ENCODE measurements at places on chromosomes 16 and 17.

DNA sequence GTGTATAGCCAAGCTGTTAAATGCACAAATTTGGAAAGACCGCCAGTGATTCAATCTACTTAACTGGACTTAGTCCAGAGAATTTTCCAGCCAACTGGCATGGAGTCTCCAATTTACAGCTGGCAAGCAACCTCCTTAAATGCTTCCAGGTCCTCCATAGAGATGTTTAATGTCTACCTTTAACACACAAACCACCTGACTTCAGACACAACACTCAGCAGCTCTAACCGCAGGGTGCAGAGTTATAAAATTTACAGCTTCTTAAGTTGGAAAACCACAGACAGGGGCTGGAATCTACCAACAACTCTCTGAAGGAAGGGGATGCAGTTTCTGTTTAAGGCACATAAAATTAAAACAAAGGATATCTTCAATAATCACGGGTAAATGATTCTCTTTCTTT lies 106.9 kb downstream of the SYCE1L start:
- no peak for DNase-seq

- DNase-seq = no peak
Observed at GRCh38 chr16:15782573-15783365, 74.1 kb downstream of the MYH11 start.

DNA sequence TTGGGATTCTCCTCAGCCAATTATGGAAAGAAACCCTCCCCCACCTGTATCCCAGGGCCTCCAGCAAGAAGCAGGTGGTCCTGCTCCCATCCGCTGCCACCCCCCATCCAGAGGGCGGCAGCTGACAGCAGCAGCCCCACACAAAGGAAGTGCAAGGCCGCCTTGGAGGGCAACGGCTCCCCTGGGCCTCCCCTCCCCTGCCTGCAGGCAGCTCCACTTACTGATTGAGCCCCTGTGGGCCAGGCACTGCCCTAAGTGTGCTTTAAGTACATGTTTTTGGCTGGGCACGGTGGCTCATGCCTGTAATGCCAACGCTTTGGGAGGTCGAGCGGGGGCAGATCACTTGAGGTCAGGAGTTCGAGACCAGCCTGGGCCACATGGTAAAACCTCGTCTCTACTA lies 257.6 kb downstream of the PARN start:
- DNase-seq = no peak

- no peak for DNase-seq
Observed at GRCh38 chr17:79832218-79833109, 6.8 kb downstream of the CBX4 start.

- DNase-seq = no peak
Observed at GRCh38 chr16:85555719-85556455, 57.2 kb upstream of the GSE1 start.

GRCh38 chr16:17965133-17965900 lies 371.2 kb downstream of the NPIPA8 start:
- no peak for DNase-seq

GRCh38 chr16:79430191-79430678 lies 170.3 kb downstream of the MAF start:
- DNase-seq = no peak

GRCh38 chr16:23509782-23510163 lies 521 bp downstream of the GGA2 start:
- DNase-seq = no peak

DNA sequence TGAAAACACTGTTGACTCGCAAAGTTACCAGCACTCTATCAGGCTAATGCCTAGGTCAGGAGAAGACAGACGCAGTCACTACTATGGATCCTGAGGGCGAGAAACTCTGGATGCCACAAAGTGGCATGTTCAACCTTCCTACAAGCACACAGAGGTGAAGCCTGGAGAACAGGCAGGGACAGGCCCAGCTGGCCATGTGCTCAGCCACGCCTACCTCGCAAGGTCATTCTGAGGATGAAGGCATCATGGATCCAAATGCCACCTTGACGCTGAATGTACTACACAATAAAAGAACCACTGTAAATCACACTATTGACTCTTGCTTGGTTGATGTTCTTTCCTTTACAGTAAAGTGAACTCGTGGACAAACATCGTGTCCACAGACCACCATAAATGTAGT lies 85.8 kb downstream of the ANKRD11 start:
- no peak for DNase-seq

DNA sequence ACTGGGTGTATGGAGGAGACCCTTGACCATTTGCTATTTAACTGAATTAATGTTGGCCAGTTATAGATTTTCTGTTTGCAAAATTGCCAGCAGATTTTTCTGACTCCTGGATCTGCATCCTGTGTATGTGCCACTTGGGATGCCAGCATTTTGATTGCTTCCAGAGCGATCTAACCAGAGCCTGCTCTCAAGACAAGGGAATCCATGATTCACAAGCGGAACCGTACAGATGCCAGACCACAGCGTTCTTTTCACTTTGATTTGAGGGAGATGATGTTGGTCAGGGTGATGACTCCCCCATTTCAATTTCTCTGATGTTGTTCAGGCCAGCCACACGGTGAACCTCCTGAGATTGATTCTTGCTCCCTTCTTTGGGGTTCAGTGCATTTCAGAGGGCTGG lies 228.7 kb downstream of the CDH13 start:
- DNase-seq = no peak

- no peak for DNase-seq
Observed at GRCh38 chr17:81471818-81472456, 40.7 kb downstream of the ACTG1 start.

- no peak for DNase-seq
Observed at GRCh38 chr16:21565861-21566669, 33.3 kb upstream of the METTL9 start.

- no peak for DNase-seq
Observed at GRCh38 chr16:51651061-51651466, 500.0 kb upstream of the SALL1 start.

DNA sequence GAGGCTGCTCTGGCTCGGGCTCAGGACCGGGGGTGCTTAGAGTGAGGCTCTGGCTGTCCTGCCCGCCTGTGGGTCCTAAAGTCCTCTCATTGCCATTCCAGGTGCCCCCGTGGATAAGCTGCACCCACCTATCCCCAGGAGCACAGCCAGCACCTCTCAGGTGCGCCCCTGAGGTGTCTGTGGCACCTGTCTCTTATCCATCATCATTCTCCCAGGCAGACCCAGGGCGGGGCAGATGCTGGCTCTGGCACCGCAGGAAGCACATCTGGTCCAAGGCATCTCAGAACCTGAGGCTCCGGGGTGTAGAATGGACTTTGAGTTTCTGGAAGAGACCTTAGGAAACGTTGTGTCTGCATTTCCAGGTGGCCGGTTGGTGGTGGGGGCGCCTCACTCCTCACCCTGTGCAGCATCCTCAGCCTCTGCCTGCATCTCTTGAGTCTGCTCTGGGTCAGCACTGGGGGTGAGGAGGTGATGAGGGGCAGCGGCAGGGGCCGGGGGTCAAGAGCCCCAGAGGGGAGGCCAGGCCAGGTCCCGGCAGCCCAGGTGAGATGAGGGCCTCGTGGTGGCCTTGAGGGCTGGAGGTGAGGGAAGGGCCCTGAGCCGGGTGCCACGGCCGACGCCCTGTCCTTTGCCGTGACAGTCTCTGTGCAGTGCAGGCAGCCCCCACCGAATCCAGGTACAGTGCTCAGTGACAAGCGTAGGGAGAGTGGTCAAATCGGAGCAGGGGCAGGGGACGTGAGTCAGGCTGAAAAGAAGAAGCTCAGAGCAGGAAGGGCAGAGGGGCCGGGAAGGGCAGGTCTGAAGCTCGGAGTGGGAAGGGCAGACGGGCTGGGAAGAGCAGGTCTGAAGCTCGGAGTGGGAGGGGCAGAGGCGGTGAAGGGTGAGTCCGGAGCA lies 173.5 kb downstream of the NPIPB11 start:
- DNase-seq = no peak

DNA sequence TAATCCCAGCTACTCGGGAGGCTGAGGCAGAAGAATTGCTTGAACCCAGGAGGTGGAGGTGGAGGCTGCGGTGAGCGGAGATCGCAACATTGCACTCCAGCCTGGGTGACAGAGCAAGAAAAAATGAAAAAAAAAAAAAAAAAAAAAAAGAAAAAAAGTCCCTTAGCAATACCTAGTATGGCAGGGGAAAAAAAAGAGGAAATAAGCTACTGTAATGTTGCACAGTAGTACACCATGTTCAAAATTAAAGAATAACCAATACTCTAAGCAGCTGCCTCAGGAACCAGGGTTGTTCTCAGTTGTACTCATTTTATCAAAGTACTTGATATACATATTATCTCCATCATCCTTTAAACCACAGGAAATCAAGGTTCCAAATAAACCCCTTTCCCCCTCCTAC lies 17.3 kb upstream of the TXNDC11 start:
- DNase-seq = no peak

DNA sequence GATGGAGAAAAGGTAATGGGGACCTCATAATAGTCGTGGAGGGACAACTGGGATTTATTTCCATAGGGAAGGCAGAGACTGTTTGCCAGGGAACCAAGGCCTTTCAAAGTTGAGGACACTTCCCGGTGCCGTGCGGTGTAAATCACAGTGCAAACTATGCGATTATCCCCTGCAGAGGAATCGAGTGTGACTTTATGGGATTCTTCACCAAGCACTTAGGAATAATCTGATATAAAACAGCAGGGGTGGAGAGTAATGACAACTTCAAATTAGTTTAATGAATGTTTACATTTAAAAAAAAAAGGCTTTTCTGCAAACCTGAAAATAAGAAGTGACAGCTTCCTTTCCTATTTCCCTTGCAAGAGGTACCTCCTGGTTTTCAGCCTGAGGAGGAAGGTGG lies 538.2 kb downstream of the MAF start:
- DNase-seq = no peak

- no peak for DNase-seq
Observed at GRCh38 chr16:83973077-83973476, 5.0 kb downstream of the NECAB2 start.

DNA sequence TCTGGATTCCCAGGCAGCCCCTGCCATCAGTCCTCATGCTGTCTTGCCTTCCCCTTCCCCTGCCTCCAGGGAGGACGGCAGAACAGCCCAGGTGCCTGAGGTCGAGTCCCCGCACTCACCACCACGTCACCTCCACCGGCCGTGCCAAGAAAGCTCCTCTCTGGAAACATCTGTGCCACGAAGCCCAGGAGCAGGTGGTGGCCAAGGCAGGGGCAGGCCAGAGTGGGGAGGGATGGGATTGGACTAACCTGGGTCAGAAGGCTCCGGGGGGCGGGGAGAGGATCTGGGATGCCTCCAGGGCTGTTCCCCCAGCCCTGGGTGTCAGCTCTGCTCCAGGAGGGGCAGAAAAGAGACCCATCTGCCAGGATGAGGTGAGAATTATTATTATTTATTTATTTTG lies 7.4 kb upstream of the DPEP1 start:
- no peak for DNase-seq

GRCh38 chr16:2190659-2191445 lies 5.6 kb downstream of the CASKIN1 start:
- no peak for DNase-seq

DNA sequence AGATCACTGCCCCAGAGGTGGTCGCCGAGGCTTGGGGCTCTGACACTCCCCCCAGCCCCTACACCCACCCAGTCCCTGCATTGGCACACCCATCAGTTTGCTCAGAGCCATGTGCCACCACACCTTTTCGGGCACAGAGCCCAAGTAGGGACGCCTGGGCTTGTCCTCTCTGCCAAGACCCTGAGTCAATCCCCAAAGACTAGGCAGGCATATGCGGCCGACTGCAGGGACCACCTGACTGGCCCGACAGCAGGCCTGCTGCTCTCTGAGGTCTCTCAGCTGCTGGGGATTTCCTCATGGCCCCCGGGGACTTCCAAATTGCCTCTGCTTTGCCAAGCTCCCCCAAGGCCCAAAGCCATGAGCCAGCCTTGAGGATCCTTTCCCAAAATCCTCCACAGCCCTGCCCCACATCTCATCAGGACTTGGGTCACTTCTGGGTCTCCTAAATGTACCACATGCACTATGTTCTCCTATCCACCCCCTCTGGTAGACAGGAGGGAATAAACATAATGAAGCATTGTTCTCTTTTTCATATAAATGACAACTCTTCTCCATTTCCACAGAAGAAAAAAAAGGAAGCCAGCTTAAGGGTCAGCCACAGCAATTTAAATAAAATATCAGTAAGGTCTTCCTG lies 30.6 kb downstream of the MYO18A start:
- no peak for DNase-seq

- no peak for DNase-seq
Observed at GRCh38 chr17:43010667-43011308, 4.2 kb downstream of the IFI35 start.

DNA sequence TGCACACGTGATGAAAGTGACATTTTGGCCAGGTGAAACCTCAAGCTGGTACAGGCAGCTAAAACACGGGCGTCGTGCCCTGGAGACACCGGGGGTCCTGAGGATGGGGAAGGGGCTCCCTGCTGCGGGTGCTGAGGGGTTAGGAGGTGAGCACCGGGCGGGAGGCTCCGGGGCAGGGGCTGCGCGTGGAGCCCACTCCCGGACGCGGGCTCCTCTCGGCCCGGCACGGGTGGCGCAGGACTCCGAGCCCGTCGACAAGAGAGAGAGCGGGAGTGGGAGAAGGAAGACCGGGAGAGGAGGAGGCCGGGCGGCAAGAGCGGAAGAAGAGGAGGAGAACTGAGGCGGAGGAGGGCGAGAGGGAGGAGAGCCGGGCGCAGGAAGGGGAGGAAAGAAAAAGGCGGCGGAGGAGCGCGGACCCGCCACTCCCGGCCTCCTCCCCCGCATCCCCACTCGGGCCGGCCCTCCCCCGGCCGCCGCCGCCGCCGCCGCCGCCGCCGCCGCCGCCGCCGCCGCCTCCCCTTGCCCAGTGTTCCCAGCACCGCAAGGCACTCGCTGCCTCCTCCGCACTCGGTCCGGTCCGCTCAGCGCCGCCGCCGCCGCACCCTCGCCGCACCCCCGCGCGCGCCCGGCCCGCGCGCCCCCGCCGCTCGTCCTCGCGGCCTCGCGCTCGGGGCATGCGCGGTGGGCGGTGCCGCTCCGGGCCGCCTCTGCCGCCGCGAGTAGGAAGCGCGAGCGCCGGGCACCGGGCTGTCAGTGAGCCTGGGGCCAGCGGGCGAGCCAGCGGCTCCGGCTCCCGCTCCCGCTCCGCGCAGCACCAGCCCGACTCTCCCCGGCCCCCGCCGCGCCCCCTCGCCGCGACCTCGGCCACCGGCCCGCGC lies at the start of gene PRKCA:
Gene PRKCA, plus strand, starts transcription at position 750 of the 878 bp plus-strand sequence.
- no peak for DNase-seq

DNA sequence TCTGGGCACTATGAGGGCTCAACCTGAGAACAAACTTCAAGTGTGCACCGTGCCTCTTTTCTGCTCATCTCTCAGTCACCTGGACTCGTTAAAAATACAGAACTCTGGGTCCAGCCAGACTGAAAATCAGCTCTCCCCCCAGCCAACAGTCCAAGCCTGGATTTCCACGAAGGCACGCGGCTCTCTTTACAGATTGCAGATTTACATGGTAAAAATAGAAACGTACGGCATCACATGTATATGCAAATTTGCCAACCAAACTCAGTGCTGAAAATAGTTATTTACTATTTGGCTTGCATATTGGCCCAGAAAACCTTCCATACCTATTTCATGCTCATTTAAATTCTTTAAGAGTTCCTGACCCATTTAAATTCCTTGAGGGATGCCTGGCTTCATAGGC lies 315.8 kb downstream of the MAF start:
- no peak for DNase-seq

GRCh38 chr17:48542114-48542656 lies 2.7 kb downstream of the HOXB2 start:
- DNase-seq = no peak

Data from esophagus squamous epithelium (tissue), 5 donors.